ENCODE measurements at places on chromosomes 6 and 20. TPM values are rescaled to one million over a fixed set of nuclear protein-coding genes. Genes with fewer than 3 reads are reported as not detected.
A peak's percentile ranks its signal among the peaks of the same experiment; 100 is the strongest.

DNA sequence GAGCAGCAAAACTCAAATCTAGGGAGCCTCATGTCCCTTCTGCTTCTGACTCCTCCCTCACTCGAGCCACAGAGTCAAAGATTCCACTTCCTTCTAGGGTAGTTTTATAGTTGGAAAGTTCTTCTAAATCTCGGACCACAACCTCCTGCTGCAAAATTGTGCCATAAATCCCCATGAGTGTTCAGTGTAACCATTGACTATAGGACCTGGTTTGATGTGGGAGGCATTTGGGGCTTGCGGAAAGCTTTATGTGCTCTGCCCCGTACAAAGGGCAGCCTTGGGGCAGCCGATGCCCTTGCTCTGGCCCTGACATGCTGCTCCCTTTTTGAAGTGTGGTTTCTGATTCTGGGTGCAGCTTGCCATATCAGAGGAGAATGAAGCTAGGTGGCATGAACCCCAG, 43.6 kb upstream of the IER3 start:
- DNase-seq, result no peak
- no peaks in the 10 kb centered on the region for H3K36me3 ChIP-seq
- H3K4me1 ChIP-seq, result peaks cover 6% of the 10 kb centered on the region

DNA sequence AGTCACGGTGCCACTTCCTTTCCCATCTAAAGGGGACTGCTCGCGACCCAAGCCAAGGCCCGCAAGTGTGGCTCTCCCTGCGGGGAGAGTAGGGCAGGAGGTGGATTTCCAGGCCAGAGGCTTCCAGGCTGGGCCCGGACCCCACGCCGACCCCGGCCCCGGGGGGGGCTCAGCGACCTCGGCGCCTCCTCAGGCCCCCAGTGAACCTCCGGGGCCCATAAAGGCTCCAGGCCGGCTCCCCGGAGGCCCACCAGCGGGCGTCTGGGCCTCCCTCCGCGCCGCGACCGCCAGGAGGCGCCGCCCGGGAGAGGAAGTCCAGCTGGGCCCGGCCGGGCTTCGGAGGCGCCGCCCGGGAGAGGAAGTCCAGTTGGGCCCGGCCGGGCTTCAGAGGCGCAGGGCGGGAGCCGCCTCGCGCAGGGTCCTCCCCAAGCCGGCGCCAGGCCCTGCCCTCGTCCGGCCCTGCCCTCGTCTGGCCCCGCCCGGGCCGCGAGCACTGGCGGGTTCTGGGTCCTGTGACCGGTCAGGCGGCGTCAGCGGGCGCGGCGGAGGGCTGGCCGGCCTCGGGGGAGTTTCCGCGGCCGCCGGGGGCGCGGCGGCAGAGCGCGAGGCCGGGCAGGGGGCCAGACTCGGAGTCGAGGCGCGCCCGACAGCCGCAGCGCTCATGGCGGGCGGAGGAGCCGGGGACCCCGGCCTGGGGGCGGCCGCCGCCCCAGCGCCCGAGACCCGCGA, at the start of gene RAB32:
Gene RAB32 (plus strand): TSS at position 623 of the 729 bp plus-strand sequence. CDS start 39 bp downstream, at position 662.
- DNase-seq, result peak; percentile 82
- peaks cover 11% of the 10 kb centered on the region for H3K27me3 ChIP-seq
- peak within 1 kb of the TSS; percentile 89 for H3K27ac ChIP-seq
- H3K4me3 ChIP-seq, result peak within 1 kb of the TSS; percentile 97
- peaks cover 15% of the 10 kb centered on the region for H3K4me1 ChIP-seq

DNA sequence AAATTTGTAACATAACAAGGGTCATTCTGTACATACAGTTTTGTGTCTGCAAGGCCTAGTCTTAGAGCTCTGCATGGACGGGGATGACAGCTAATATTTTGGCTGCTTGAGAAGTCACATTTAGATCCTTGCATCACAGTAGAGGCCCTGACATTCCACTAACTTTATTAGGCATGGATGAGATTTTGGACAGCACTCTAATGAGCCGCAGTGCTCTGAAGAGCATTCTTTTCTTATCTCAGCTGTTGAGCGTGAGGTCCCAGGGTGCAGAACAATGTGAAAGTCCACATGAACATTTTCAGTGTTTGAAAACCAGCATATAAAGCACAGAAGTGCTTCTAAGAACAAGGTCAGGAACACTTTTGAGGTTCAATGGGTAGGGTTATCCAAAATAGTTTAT, 58.9 kb downstream of the IPCEF1 start:
- H3K27me3 ChIP-seq, result no peaks in the 10 kb centered on the region
- no peak overlapping the region for H3K4me3 ChIP-seq
- no peak overlapping the region for H3K27ac ChIP-seq
- H3K4me1 ChIP-seq, result peaks cover 8% of the 10 kb centered on the region
- DNase-seq, result no peak

- H3K36me3 ChIP-seq, result no peaks in the 10 kb centered on the region
- no peak overlapping the region for H3K27ac ChIP-seq
- peaks cover 14% of the 10 kb centered on the region for H3K4me1 ChIP-seq
- DNase-seq, result no peak
- H3K4me3 ChIP-seq, result no peak overlapping the region
Observed at GRCh38 chr20:19256085-19256484, 43.6 kb downstream of the SLC24A3 start.

- no peak overlapping the region for H3K4me3 ChIP-seq
- H3K27ac ChIP-seq, result no peak overlapping the region
- 0 out of 2 replicates have a peak, but pooled peaks cover 8% of the 10 kb centered on the region for H3K36me3 ChIP-seq
- DNase-seq, result no peak
- no peaks in the 10 kb centered on the region for H3K27me3 ChIP-seq
- no peaks in the 10 kb centered on the region for H3K4me1 ChIP-seq
Observed at GRCh38 chr20:47048054-47048453, 153.4 kb downstream of the EYA2 start.

- H3K27ac ChIP-seq, result no peak within 1 kb of the TSS
- DNase-seq, result peak; percentile 47
Observed at GRCh38 chr6:152750694-152751093, at the start of gene VIP. Gene VIP, plus strand, starts transcription at chr6:152750797. Its CDS starts 1,381 bp downstream, at chr6:152752178.

DNA sequence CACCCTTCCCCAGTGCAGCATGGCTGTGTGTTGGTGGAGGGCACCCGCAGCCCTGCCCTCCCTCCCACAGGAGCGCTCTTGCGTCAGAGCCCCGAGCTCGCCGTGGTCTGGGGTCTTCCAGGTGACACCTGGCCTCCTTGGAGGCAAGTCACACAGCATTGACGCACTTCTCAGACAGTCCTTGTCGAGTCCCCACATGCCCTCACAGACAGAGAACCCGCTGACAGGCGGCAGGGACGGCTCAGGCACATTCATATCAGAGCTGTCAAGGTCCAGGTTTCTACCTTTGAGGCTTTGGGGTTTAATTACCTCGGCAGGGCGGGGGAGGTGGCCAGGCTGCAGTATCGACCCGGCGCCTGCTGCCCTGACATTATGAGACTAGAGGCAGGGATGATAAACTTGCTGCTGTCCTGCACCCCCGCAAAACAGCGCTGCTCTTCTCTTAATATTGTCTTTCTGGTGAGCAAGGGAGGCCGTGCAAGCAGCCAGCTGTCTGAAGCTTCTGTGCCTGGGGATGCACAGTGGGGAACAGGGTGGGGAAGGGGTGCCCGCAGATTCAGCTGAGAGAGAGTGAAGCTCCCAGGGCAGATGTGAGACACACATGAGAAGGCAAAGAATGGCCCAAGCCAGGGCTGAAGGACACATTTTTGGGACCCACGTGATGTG, 4.7 kb downstream of the NPEPL1 start:
- peaks cover 19% of the 10 kb centered on the region for H3K4me1 ChIP-seq
- no peak overlapping the region for H3K4me3 ChIP-seq
- H3K36me3 ChIP-seq, result peaks cover 17% of the 10 kb centered on the region
- DNase-seq, result peak; percentile 5
- H3K27me3 ChIP-seq, result no peaks in the 10 kb centered on the region

DNA sequence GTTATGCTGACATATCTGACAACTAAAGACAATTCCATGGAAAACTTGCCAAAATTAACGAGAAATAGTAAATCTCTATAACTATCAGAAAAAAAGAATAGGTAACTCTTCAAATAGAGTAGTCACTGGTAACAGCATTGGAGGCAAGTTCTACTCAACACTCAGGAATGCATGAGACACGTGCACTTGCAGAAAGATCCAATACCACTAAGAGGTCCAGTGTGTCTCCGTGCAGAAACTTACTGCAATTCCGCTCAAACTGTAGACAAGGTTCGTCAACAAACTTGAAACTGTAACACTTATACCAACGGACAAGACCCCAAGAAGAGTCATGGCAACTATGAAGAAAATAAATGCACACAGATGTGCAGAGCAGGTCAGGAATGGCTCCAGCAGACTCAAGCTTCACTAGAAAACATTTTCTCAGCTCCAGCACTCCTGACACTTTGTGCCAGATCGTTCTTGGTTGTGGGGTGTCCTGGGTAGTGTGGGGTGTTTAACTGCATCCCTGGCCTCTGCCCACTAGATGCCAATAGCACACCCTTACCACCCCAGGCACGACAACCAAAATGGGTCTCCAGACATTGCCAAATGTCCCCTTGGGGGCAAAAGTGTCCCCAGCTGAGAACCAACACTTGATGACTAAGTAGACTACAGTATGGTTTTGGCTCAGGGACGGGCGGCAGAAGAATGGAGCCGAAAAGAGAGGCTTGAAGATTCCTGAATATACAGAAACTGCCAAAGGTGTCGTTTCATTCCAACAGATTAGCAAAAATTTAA, 134.8 kb downstream of the DTNBP1 start:
- peaks cover 74% of the 10 kb centered on the region for H3K36me3 ChIP-seq
- H3K27ac ChIP-seq, result no peak overlapping the region
- DNase-seq, result no peak
- H3K27me3 ChIP-seq, result no peaks in the 10 kb centered on the region
- H3K4me1 ChIP-seq, result peaks cover 14% of the 10 kb centered on the region
- no peak overlapping the region for H3K4me3 ChIP-seq

DNA sequence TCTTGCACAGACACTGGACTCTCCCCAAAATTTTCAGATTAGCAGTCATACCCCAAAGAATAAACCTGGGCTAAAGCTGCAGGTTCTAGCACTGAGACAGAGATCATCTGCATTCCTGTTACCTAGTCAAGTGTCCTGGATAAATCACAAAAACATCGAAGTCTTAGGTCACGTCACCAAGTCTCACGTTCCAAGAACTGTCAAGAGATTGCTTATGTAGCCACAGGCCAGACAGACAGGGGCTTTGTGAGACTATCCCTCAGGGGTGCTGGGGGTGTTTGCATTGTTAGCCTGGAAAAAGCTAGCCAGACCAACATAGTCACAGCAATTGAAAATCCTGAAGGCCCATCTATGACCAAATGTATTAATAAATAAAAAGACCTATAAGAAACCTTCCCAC, 243.1 kb upstream of the PREP start:
- no peak for DNase-seq
- H3K27me3 ChIP-seq, result no peaks in the 10 kb centered on the region
- peaks cover 16% of the 10 kb centered on the region for H3K4me1 ChIP-seq
- no peak overlapping the region for H3K27ac ChIP-seq

GRCh38 chr6:22673474-22673873, 104.1 kb downstream of the HDGFL1 start:
- no peaks in the 10 kb centered on the region for H3K4me1 ChIP-seq
- no peaks in the 10 kb centered on the region for H3K36me3 ChIP-seq
- no peak overlapping the region for H3K27ac ChIP-seq
- DNase-seq, result no peak
- H3K4me3 ChIP-seq, result no peak overlapping the region
- H3K27me3 ChIP-seq, result no peaks in the 10 kb centered on the region

DNA sequence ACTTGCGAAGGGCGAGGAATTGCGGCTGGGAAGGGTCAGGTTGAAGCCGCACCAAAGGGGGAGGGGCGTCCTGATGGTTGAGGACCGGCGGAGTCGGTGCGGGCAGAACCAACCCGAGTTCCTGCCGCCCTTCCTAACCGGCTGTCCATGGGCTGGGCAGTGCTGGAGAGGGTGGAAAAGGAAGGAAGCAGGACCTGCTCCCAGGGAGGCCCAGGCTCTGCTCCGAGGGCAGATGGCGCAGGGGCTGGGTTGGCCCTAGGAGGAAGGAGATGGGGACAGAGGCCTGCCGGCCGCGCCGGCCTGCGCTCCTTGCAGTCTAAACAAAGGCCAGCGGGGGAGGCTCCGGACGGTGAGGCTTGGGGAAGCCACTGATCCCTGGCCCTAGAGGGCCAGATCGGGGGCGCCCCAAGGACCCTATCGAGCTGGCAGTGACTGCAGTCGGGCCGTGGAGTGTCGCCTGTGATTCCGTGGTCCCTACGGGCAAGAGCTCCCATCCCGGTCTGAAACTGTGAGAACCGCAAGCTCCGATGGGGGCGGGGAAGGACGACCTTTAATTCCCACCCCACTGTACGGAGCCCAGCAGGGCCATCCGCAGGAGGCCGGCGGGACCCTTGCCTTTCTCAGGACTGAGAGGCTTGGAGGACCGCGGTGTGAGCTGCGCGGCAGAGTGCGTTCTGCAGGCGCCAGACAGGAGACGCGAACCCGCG, 39.4 kb downstream of the YTHDF1 start:
- DNase-seq, result peak; percentile 41
- H3K36me3 ChIP-seq, result no peaks in the 10 kb centered on the region
- H3K4me3 ChIP-seq, result peak overlapping the region; percentile 58
- no peak overlapping the region for H3K27ac ChIP-seq

DNA sequence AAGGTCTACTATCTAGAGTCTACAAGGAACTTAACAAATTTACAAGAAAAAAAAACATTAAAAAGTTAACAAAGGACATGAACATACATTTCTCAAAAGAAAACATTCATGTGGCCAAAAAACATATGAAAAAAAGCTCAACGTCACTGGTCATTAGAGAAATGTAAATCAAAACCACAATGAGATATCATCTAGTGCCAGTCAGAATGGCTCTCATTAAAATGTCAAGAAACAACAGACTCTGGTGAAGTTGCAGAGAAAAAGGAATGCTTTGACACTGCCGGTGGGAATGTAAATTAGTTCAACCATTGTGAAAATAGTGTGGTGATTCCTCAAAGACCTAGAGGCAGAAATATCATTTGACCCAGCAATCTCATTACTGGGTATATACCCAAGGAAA, 48.3 kb downstream of the OGFRL1 start:
- no peaks in the 10 kb centered on the region for H3K36me3 ChIP-seq
- H3K27me3 ChIP-seq, result no peaks in the 10 kb centered on the region
- no peak overlapping the region for H3K27ac ChIP-seq
- DNase-seq, result no peak
- H3K4me3 ChIP-seq, result no peak overlapping the region

GRCh38 chr6:165034271-165034741, 275.1 kb downstream of the C6orf118 start:
- no peak overlapping the region for H3K27ac ChIP-seq
- 0 out of 2 replicates have a peak, but pooled peaks cover 2% of the 10 kb centered on the region for H3K4me1 ChIP-seq
- H3K4me3 ChIP-seq, result no peak overlapping the region
- H3K36me3 ChIP-seq, result peaks cover 36% of the 10 kb centered on the region
- no peaks in the 10 kb centered on the region for H3K27me3 ChIP-seq

EIF6 gene
- total RNA-seq, result 157 TPM

SAPCD1 gene
- total RNA-seq, result 13.7 TPM

GPLD1 gene
- 8.4 TPM for total RNA-seq

AKAP7 gene
- total RNA-seq, result 10.9 TPM

FAXC gene
- total RNA-seq, result 11.1 TPM

TSHZ2 gene
- 0.23 TPM for total RNA-seq

PCK1 gene
- total RNA-seq, result 0.17 TPM

EDN1 gene
- 0.50 TPM for total RNA-seq

Data from WTC11 (cell line).